ENCODE measurements at places on chromosomes 3 and 15.

DNA sequence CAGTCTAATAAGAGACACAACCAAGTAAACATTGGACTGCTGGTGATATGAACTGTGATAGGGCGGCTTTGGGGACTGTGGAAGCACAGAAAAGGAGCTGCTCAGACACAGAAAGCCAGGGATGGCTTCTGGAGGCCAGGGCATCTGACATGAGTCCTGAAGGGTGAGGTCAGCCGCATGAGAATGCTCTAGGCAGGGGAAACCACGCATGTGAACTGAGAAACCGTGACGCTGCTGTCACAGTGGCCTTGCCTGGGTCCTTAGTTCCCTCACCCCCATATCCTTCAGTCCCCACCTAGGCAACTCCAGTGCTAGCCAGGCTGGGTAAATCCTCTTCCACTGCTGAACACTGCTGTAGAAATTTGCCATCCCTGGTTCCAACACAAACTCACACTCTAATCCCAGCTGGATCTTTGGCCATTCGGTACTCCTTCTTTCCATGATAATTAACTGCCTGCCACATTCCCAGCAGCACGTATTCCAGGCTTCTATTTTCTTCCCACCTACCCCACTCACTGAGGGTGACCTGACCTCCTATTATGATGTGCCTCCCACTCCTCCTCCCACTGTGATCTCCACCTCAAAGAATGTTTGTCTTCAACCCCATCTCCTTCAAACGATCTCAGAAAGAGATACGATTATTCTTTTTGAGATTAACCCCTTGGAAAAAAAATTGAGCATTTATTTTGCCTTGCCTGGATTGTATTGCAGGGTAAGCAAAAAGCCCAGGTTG is 31.4 kb downstream of the CRYGS start:
- DNase-seq: no peak

DNA sequence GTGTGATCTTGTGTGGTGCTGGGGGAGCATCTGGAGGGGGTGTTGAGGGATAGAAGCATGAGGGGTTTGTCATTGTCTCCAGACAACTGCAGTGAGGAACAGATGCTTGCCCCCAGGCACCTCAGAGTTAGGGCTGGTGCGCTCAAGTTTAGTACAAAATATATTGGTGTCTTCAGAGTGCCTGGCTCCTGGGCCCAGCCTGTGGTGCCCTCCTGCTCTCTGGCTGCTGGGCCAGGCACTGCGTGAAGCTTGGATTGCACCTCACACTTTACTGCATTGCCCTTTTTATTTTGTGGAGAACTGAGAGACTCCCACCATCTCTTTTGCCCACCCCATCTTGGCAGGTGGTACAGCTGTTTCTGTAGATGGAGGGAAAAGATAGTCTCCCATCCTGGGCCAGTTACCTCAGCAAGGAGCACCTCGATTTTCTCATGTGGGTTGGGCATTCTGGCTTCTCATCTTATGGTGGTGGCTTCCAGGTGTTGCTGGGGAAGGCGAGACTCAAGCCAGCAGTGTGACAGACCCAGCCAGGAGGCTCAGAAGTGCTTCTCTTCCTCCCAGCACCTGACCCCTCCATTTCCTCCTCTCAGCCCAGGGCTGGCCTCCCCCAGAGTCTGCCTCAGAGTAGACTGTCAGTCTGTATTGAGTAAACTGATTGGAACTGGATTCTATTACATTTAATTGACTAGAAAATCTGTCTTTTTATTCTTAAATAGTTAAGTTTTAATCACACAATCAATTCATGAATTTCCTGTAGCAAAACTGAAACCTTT is 140.5 kb downstream of the DNAJB8 start:
- DNase-seq: no peak

- no peak for DNase-seq
Observed at GRCh38 chr3:150013801-150014200, 43.1 kb upstream of the PFN2 start.

GRCh38 chr3:118577055-118577777 is 457.4 kb downstream of the IGSF11 start:
- no peak for DNase-seq

- DNase-seq: no peak
Observed at GRCh38 chr3:77267589-77267988, 227.7 kb downstream of the ROBO2 start.

- DNase-seq: no peak
Observed at GRCh38 chr15:23647001-23647295, 719 bp downstream of the MAGEL2 start.

GRCh38 chr15:66739287-66739686 is 37.3 kb downstream of the SMAD6 start:
- DNase-seq: no peak

DNA sequence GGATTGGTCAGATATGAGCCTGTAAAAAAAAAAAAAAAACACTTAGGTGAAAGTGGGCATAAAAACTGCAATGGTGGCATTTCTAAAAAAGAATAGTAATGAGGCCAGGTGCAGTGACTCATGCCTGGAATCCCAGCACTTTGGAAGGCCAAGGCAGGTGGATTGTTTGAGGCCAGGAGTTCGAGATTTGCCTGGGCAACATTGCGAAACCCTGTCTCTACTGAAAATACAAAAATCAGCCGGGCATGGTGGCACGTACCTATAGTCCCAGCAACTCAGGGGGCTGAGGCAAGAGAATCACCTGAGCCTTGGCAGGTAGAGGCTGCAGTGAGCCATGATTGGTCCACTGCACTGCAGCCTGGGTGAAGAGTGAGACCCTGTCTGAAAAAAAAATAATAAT is 38.3 kb upstream of the BHLHE40 start:
- no peak for DNase-seq

DNA sequence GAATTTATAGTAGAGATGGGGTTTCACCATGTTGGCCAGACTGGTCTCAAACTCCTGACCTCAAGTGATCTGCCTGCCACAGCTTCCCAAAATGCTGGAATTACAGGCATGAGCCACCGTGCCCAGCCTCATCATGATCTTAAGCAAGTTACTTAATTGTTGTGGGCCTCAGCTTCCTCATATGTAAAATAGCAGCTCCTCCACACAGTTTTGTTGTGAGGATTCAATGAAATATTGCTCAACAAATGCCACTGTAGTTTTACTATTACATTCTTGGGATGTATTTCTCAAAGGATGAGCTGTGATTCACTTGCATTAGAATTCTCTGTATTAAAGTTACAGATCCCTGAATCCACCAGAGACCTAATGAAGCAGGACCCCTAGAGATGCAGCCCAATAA is 168.8 kb downstream of the ADAMTS9 start:
- DNase-seq: no peak

- DNase-seq: no peak
Observed at GRCh38 chr3:128273841-128274573, 120.7 kb downstream of the EEFSEC start.

GRCh38 chr3:9301091-9301490 is 51.6 kb upstream of the SRGAP3 start:
- no peak for DNase-seq

DNA sequence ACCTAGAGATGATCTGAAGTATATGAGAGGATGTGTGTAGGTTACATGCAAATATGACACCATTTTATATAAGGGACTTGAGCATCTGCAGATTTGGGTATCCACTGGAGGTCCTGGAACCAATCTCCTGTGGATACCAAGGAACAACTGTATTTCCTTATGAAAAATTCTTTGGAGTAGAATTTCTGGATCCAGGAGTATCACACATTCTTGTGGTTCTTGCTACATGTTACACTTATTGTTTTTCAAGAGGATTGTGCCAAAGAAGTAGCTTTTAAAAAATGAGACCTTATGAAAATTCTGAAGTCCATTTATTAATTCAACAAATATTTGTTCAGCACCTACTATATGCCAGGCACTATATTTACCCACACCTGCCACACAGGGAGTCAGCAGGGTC is 15.7 kb upstream of the TBC1D23 start:
- no peak for DNase-seq

DNA sequence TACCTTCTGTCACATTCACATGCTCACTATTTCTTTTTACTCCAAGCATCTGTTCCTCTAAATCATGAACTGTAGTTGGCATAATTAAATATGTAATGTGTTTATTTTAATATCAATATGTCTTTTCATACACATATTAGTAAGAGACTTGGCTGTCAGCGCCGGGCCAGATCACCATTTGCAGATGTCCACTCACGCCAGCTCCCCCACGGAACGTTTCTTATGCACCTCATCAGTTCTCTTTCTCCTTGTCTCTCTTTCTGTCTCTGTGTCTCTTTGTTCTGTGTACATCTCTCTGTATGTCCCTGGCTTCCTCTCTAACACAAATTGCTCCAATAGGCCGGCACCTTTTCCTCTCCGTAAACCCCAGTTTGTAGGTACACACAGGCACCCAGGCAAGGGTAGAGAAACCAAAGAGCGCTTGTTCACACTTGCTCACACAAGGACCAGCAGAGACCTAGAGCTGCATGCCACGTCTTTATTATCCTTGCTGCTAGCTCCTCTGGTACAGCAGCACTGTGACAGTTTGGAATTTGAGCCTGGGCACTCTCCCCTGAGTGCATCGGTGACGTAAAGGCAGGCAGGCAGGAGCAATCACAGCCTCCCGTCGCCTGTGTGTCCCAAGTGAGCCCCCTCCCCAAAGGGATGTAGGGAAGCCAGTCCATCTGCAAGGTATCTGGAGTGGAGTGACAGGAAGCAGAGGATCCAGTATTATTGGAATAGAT is 40.4 kb downstream of the CACNA1D start:
- DNase-seq: no peak

DNA sequence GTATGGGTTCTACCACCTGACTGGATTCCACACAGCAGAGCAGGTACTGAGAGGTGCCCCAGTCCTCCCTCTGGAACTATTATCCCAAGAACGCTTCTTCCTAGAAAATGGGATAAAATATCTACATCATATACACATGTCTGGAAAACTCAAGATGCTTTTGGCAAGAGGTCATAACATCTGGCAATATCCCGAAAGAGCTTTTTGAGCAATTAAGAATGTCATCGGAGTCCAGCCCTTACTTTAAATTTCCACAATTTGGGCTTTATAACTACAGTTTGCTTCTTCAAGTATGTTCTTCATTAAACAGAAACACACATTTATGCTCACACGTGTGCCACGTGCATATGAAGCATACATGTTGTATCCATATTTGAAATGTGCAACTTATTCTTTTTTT is 365.9 kb upstream of the THBS1 start:
- no peak for DNase-seq

DNA sequence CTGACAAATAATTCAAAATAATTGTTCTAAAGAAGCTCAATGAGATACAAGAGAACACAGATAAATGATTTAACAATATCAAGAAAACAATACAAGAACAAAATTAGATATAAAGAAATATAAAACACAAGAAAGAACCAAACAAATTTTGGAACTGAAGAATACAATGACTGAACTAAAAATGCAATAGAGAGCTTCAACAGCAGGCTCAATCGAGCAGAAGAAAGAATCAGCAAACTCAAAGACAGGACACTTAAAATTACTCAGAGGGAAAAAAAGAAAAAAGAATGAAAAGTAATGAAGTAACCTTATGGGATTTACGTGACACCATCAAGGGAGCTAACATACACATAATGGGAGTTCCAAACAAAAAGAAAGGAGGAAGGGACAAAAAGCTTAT is 32.1 kb downstream of the CCDC54 start:
- no peak for DNase-seq

DNA sequence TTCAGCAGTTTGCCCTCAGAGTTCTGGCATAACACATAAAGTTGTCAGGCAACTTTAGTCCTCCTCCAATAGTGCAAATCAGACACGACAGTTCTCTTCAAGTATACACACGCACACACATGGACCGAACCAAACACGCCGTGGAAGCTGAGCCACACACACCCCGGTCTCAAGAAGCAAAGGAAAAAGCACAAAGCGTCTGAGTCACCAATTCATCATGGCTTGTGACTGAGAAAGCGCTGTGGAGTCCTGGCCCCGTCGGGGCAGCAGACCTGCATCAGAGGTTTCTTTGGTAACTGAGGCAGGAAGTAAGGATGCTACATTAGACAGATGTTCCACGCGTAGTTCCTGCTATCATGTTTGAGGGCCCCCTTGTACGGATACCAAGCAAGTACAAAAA is 85.7 kb downstream of the VGLL4 start:
- no peak for DNase-seq

DNA sequence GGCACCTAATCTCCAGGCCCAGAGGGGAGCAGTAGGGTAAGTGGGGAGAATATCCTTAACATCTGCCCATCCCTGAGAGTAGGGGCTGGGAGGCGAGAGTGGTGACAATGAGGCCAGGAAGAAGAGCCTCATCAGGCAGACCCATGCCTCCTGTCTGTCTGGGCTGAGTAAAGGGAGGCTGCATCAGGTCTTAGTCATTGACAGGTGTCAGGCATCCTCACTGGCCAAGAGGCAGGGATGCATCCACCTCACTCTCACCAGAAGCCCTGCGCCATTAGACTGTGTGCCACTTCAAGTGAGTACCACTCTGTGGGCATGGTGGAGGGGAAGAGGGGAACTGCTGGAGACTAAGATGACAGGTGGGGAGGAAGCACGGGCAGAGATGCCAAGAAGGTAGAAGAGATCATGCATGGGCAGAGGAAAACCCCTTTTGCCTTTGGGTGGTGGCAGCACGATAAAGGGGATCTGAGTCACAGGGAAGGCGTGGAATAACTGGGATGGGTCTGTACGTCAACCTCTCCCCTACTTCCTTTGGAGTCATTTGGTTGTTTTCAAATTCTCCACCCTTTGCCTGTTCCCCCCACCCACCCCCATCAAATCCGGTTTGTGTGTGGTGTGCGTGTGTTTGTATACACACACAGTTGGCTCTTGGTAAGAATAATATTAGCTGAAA is 14.1 kb downstream of the ANAPC13 start:
- DNase-seq: no peak

DNA sequence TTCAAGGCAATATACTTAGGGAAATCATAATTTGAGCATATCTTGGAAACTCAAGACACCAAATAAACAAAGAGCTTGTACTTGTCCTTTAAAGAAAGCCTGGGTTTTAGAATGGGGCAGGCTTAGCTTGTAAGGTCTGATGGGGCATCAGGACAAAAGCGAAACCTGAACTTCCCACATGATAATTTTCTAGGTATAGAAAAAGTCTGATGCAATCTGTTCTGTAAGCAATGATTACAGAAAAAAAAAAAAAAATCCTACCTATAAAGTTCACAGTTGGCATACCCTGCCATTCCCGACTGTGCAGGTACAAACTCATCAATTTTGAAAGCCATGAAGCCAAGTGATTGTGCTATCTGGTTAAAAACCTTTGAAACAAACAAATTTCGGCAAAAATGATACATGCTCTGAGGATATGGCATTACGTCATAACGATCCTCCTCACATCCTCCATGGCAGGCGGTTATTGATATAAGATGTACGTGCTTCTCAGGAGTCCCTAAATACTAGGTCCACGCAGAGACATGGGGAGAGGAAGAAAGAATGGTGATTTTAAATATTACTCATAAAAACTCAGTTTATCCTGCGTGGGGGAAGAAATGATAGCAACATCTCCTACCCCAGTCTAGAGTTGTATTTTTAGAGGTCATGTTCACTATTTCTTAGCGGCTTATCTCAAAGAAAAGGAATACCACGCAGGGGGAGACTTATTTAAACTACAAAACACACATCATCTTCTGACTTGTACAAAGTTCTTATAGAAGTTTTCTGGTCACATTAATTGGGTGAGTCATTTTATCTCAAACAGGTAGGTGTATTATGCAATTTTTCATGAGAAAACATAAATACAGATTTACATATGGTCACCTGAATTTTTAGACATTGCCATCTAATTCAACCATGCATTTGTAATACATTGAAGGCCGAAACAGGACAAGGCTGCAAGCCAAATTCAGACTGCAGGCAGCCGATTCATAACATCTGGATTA is 27.0 kb downstream of the MB21D2 start:
- no peak for DNase-seq

All from T47D (cell line).